ENCODE measurements at places on chromosomes 2 and 18.

GRCh38 chr2:8086357-8086756, 595.5 kb upstream of the ID2 start:
- DNase-seq: no peak

GRCh38 chr18:44895176-44895798, 214.6 kb downstream of the SETBP1 start:
- DNase-seq: peak; percentile 55

DNA sequence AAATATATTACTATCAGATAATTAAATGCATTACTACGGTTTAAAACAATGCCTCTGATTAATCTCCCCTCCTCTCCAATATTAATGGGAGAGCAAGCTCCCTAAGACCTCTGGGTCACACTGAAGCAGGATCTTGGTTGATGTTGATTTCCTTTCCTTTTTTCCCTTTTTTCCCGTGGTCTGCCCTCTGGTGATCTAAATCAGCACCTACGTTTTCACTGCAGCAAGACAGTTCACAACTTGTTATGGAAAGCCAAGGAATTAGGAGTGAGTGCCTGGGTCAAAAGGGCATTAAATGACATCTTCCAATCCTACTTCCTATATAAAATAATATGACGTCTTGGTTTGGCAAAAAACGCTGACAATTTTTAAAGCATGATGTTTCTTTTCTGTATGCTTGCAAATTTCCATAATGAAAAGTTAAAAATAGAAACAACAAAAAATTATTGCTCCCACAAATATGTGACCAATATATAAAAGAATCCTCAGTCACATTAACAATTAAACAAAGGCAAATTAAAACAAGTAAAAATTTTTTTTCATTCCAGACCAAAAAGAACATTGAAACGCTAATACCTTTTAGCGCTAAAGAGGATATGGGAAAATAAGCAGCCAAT, 7.9 kb upstream of the CFAP36 start:
- peak; percentile 37 for DNase-seq

- DNase-seq: no peak
These were observed at the start of gene SLC38A11 for GRCh38 chr2:164954954-164955701. Gene SLC38A11, minus strand, starts transcription at chr2:164955525. Its CDS starts 278 bp downstream, at chr2:164955247.

GRCh38 chr18:55317324-55317723, 270.7 kb downstream of the TCF4 start:
- DNase-seq: no peak

- DNase-seq: no peak
These were observed 2.4 kb downstream of the GLI2 start for GRCh38 chr2:120738117-120738516.

DNA sequence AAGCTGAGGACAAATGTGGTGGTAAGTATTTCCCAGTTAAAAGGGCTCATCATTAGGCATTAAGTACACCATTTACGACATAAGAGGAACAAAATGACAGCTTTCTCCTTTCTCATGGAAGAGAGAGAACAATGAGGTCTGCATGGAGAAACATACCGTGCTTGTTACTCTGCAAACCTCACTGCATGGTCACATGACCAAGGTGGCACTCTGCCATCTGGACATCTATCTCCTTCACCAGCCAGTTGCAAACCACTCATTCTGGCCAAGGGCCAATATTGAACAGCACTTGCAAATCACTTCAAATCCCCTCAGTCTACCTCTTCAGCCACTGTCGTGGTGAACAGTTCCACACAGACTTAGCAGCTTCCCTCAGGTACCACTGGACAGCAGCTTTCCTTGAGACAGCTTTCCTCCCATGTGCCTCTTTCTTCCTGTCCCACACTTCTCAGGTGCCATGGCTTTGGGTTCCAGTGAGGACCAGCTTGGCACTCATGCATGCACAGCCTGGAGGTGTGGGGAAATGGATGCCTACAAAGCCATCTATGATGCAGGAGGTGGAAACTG, 29.5 kb upstream of the DPP4 start:
- no peak for DNase-seq

GRCh38 chr2:54605836-54606235, 117.6 kb upstream of the EML6 start:
- no peak for DNase-seq

- no peak for DNase-seq
These were observed 471.2 kb upstream of the HS6ST1 start for GRCh38 chr2:128789776-128790455.

GRCh38 chr18:12325726-12326245, 17.7 kb downstream of the TUBB6 start:
- no peak for DNase-seq

DNA sequence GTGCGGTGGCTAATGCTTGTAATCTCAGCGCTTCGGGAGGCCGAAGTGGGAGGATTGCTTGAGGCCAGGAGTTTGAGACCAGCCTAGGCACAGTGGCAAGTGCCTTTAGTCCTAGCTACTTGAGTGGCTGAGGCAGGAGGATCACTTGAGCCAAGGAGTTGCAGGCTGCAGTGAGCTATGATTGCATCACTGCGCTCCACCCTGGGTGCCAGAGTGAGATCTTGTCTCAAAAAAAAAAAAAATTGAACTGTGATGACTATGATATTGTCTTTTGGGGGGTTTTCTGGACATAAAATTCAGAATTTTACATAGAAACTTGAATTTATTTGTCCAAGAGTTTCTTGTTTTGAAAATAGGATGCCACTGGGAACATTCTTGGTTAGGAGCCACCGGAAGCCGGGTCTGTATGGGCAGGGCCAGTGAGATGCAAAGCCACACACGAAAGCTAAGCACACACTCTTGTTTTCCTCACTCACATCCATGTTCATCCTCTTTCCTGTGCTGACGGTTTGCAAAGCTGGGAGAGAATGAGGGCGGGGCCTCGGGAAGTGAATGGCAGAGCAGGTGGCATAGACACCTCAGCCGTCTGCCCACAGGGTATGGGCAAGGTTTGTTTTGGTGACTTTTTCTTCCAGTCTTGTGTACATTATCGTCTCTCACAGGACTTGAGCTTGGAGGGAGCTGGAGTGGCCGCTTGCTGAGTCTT, 12.6 kb downstream of the AGAP1 start:
- no peak for DNase-seq

DNA sequence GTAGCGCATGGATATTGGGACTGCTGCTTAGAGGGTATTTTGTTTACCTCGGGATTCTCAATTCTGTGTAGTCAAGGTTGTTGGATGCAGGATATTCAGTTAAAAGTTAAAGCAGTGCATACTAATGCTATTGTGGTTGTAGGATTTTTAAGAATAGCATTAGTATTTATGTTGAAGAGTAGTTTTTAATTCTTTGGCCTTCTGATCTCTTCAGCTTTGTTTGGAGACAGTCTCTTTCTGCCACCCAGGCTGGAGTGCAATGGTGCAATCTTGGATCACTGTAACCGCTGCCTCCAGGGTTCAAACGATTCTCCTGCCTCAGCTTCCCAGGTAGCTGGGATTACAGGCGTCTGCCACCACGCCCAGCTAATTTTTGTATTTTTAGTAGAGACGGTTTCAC, 1.5 kb downstream of the RHBDD1 start:
- no peak for DNase-seq

DNA sequence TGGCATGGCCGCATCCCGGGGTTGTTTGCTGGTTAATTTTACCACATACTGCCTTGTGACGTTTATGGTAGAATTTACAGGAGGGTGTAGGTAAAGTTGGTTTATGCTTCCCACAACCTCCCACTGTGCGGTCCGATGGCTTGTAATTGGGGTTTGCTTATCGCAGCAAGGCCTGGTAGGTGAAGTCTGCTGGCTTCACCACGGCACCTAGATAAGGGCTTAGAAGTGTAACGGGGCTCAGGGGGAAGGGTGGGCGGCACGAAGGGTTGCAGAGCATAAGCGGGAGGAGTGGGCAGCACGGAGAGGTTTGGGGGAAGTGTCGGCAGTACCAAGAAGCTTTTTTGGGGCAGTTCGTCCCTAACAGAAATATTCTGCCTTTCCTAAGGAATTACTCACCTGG, 39.0 kb upstream of the TMEM131 start:
- DNase-seq: no peak

- DNase-seq: no peak
These were observed 1458.7 kb upstream of the ACVR2A start for GRCh38 chr2:146386096-146386495.

GRCh38 chr18:25146512-25146910, 205.5 kb downstream of the ZNF521 start:
- DNase-seq: no peak

DNA sequence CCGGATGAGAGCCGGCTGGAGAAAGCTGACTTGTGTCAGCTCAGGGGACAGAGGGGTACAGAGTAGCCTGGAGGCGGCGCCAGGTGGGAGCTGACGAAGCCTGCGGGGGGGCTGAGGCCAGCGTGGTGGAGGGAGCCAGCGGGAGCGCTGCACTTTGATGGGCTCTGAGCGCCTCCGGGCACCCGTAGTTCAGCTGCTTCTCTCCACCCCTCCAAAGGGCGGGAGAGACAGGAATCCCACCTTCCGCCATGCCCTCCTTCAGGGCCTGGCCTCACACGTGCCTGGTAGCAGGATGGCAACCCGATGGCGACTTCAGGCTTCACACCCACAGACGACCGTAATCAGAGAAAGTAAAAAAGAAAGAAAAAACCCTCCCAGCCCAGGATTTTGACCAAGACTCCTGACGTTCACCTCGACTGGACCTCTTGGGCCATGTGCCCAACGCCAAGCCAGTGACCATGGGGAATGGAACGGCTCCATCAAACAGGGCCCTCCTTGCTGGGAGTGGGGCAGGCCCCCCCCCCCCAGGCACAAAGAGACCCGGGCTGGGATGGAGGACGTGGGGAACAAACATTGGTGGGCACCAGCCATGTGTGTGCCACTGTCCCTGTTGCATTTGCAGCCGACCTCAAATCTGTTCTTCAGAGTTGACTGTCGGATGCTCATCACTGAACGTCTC, 60.7 kb upstream of the ASAP2 start:
- no peak for DNase-seq

GRCh38 chr2:64221935-64222334, 77.7 kb upstream of the PELI1 start:
- DNase-seq: peak; percentile 48

GRCh38 chr2:190970873-190971506, 43.0 kb downstream of the STAT1 start:
- no peak for DNase-seq

- no peak for DNase-seq
These were observed 89.0 kb upstream of the DLGAP1 start for GRCh38 chr18:4544142-4544541.

DNA sequence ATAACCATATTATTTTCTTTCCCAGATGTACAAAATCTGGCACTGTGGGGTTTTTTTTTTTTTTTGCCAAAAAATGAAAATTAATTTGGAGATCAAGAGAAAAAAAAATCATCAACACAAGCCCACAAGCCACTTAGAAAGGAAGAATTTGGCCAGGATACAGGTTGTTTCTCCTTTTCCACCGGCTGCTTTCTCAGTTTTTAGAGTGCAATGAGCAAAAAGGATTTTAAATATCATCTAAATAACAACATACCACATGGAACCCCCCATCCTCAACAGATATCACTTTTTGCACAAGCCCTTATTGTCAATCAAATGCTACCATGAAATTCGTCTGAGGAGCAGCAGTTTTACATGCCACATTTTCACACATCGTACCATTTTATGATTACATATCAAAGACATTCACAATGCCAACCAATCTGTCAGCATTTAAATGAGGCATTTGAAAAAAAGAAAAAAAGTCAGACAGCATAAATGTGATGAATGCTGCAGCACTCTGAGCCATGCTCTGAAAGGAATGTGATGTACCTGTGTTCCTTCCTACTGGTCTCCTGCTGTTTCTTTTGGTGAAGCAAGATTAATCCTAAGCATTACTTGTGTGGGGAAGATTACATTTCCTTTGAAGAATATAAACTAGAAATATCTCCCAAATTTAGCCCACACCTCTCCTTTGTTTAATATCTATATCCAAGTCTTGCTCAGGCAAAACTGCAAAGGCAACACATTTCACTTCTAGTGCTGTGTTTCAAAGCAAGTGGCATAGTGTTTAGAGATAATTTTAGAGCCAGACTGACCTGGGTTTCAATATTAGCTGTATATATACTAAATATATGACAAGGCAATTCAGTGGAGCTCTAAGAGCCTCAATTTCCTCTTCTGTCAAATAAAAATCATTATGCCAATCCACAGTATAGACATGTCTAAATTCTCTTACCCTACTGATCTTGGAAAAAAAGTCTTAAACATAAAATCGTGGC, 391.3 kb downstream of the CMPK2 start:
- no peak for DNase-seq

GRCh38 chr2:73972846-73973245, 11.9 kb upstream of the TET3 start:
- DNase-seq: no peak

GRCh38 chr2:176002688-176003210, 682 bp upstream of the LNPK start:
- peak; percentile 51 for DNase-seq

GRCh38 chr2:23618794-23619530, 234.0 kb downstream of the KLHL29 start:
- no peak for DNase-seq

DNA sequence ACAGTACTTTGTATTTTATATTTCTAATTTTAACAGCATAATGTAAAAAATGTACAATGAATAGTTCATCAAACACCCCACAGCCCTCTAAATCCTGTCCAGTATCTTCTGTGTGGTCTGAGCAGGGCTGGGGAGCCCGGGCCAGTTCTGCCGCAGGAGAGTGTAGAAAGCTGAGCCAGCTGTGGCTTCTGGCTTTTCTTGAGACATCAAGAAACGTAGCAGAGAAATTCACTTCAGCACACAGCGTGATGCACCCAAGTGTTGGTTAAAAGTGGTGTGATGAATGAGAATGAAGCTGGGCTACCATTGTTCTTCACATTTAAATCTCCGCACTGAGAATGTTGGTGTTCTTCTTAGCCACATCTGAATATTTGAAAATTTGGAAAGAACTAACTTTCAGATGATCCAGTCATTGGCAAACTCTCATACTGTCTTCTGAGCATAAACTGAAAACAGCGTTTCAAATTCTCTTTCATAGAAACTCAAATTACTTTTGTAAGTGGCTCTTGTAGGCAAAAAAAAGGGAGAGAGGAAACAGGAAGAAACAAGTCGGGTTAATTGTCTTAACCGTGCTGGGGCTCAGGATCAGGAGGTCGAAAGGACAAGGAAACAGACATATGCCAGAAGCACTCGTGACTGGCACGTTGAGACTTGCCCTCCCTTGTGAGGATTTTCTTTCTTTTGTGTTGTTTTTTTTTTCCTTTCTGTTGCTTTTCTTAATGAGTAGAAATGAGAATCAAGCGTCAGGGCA, 23.4 kb upstream of the TMEM87B start:
- peak; percentile 29 for DNase-seq

DNA sequence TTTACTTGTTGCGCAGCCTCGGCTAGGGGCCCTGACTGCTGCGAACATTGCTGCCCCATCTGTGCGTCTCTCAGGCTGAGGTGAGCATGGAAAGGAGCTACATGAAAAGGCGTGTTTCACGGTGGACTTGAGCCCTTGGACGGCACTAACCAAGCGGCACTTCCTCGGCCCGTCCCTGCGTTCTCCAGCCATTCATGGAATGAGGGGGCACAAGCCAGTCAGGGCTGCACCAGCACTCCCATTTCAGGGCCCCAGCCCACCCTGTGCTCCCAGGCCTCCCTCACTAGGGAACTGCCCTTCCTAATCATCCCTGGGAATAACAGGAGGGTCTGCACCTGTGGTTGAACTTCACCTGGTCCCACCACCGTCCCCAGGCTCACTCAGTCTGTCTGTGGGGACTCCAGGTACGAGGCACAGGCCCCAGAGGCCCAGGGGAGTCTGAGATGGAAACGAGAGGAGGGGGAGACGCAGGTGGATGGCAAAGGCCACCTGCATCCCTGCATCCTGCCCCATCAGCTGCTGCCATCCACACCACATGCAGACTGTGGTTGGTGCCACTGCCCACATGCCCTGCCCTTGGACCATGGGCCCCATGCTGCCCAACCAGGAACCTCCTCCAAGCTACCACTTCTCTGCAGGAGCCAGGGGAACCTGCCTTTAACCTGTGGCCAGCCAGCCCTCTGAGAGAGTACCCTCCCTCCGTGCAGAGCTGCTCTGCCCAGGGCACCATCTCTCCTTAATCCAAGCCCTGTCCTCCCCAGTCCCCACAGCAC, 99.7 kb downstream of the EIPR1 start:
- DNase-seq: no peak
